ENCODE measurements at places on chromosomes 5 and 9. TPM values are rescaled to one million over a fixed set of nuclear protein-coding genes. Genes with fewer than 3 reads are reported as not detected.
A peak's percentile ranks its signal among the peaks of the same experiment; 100 is the strongest.

- H3K4me1 ChIP-seq, result no peaks in the 10 kb centered on the region
- H3K4me3 ChIP-seq, result no peak overlapping the region
- no peak overlapping the region for H3K27ac ChIP-seq
- peak; percentile 98 for DNase-seq
- H3K27me3 ChIP-seq, result no peaks in the 10 kb centered on the region
Measured at GRCh38 chr9:135692410-135692809, 6.9 kb downstream of the SOHLH1 start.

GRCh38 chr9:107488375-107489143 is 1.0 kb downstream of the KLF4 start:
- peak overlapping the region; percentile 95 for H3K4me3 ChIP-seq
- peak overlapping the region; percentile 76 for H3K27ac ChIP-seq
- DNase-seq, result peak; percentile 94
- H3K27me3 ChIP-seq, result no peaks in the 10 kb centered on the region
- peaks cover 15% of the 10 kb centered on the region for H3K4me1 ChIP-seq

Gene PRLR
- total RNA-seq, result under 0.01 TPM

Gene MAMDC2
- total RNA-seq, result 1.5 TPM

Gene SHISAL2B
- total RNA-seq, result not detected

Gene CAPSL
- not detected for total RNA-seq

Gene DOCK2
- total RNA-seq, result 6.2 TPM
